ENCODE measurements at places on chromosomes 2 and 18.

- no peak for DNase-seq
Measured at GRCh38 chr2:147663153-147663961, 181.5 kb upstream of the ACVR2A start.

GRCh38 chr18:77052297-77052982, 80.1 kb downstream of the MBP start:
- no peak for DNase-seq

DNA sequence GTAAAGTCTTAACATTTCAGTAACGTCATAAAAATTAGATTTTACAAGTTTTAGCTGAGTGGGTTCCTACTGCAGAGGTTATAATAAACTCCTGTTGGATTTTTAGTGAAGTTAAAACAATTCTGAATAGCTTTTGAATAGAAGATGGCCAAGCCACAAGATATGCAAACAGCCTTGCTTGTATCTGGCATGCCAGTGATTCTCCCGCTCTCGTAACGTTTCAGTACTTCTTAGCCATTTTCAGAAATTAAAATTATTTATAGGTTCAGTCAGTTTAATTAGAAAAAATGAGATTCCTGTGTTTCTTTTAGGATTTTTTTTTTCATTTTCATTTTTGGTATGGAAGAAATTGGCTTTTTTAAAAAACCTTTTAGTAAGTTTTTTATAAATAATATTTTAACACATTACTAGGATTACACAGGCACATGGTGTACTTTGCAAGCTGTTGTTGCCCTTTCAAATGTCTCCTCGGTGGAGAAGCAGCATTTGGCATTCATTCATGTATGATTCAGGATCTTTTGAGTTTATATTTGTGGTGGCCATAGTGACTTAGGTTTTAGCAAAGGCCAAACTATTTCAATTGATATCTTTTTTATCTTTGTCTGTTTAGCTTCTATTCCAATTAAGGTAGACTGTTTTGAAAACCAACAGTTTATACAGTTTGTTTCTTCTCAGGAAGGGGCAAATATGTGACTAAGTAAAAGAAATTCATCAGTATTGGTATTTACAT, 30.6 kb upstream of the RND3 start:
- DNase-seq = no peak

- no peak for DNase-seq
Measured at GRCh38 chr2:67260343-67261277, 136.5 kb upstream of the ETAA1 start.

- DNase-seq = no peak
Measured at GRCh38 chr18:13387855-13388548, 169.4 kb downstream of the LDLRAD4 start.

DNA sequence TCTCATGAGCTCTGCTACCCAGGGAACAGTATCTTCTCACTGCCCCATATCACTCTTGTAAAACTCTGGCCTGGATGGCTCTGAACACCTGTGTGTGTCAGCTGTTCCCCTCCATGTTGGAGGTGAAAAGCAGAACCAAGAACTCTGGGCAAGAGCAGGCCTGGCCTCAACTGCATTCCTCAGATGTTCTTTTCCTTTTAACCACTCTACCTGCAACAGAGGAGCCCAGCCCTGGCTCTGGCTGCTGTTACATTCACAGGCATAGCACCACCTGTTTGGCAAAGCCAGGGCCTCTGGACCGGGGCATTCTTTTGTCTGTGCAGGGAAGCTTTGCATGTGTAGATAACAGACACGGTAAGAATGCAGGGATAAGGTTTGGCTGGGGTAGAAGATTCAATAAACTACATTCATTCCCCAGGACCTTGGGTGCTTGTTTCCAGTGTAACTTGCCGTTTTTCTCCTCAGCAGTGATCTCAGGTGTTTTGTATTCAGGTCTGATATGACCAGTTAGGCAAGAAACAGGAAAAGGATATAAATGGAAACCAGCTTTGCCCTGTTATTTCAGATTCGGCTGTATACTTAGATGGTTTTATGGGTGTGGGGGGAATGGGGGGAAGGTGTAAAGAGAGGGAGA, 95.1 kb downstream of the SPTBN1 start:
- no peak for DNase-seq

DNA sequence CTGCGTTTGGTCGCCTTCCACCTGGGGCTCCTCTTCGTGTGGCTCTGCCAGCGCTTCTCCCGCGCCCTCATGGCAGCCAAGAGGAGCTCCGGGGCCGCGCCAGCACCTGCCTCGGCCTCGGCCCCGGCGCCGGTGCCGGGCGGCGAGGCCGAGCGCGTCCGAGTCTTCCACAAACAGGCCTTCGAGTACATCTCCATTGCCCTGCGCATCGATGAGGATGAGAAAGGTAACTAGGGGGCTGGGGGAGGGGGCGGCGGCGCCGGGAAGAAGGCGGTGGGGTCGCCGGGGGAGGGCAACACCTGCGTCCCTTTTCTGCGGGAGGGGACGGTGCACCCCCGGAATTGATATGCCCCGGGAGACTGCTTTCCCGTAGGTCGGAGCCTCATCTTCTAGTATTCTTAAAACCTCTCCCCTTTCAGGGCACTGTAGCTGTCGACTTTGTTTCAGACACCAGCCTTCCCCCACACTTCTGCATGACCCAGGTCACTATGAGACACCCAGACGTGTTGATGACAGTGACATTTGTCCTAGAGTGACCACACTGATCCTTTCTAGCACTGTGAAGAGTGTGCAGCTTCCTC, 755 bp downstream of the SPAST start:
- no peak for DNase-seq

- no peak for DNase-seq
Measured at GRCh38 chr2:12381543-12382325, 335.0 kb upstream of the TRIB2 start.

DNA sequence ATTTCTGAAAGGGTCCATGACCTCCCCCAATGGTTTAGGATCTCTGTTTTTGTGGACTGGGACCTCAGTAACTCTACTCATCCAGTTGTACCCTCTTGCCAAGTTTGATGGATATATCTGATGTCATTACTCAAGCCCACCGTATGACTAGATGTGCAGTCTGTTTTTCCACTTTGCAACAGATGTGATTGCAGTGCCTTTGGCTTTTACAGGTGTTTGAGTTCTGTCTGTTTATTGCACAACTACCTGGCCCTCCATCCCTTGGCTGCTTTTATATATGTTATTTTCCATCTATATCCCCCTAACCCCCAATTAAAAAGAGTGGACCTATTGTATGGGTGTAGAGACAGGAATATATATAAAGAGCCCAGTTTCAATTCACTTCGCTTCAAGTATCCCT, 10.8 kb downstream of the NCOA1 start:
- DNase-seq = no peak

GRCh38 chr2:69979902-69980807, 18.7 kb upstream of the ASPRV1 start:
- no peak for DNase-seq

DNA sequence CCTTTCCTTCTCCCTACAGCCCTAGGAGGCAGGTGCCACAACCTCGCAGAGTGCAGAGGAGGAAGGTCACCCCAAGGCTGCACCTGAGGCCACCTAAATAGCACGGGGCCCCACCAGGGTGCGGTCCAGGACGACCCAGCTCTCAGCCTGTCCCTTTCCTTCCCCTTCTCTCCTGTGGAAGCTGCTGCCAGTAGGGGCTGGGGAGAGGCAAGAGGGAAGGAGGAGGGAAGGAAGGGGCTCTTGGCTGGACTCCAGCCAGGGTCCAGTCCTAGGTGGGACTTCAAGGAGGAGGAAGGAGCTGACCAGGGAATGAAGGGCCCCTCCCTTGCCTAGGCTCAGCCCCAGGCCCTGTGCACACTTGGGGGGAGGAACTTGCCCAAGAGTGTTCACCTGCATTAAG, 11.1 kb downstream of the CRACDL start:
- no peak for DNase-seq

- no peak for DNase-seq
Measured at GRCh38 chr18:78643004-78643403, 336.6 kb upstream of the SALL3 start.

- DNase-seq = no peak
Measured at GRCh38 chr2:11556101-11556806, 22.4 kb downstream of the GREB1 start.

DNA sequence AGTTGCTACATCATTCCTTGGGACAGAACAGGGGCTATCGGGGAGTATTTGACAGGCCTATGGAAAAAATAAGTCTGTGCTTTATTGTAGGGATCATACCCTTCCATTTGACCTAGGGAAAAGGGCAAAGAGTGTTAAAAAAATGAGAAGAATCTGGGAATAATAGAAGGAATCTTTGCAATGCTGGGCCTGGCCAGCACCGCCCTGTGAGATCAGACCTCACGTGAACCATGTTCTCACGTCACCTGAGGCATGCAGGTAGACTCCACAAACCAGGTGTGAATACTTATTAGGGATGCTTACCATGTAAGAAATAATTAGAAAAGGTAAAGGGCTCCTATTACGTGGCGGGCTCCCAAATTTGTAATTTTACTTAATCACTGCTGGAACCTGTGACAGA, 177.5 kb upstream of the GATA6 start:
- no peak for DNase-seq

- no peak for DNase-seq
Measured at GRCh38 chr2:227383686-227384085, 4.1 kb downstream of the SCYGR1 start.

- no peak for DNase-seq
Measured at GRCh38 chr2:191950132-191950874, 103.4 kb upstream of the CAVIN2 start.
